Stimulated activated CD8-positive, alpha-beta memory T cell treated with anti-CD3 and anti-CD28 coated beads, Interleukin-7, amount 100 ng/mL, for 4 hours (primary cell): ENCODE measurements at places on chromosomes 3 and 15.

- no peak for DNase-seq
Measured at GRCh38 chr15:96089405-96090058, 241.0 kb upstream of the NR2F2 start.

DNA sequence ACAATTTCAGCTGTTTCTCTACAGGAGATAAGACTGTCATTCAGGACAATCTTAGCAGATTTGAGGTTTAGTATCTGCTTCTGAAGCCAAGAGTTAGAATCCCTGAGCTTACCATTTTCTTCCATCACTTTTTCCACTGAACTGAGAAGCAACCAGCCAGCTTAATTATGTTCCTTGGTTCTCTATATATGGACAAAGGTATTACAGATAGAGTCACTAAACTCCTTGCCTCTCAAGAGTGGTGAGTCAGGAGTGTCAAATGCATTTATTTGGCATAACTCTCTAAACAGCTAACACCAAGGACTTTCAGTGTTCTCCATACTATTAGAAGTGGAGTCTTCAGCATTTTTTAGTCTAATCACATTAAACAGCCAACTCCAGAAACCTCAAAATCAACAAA is 239.3 kb downstream of the ALCAM start:
- DNase-seq, result no peak

DNA sequence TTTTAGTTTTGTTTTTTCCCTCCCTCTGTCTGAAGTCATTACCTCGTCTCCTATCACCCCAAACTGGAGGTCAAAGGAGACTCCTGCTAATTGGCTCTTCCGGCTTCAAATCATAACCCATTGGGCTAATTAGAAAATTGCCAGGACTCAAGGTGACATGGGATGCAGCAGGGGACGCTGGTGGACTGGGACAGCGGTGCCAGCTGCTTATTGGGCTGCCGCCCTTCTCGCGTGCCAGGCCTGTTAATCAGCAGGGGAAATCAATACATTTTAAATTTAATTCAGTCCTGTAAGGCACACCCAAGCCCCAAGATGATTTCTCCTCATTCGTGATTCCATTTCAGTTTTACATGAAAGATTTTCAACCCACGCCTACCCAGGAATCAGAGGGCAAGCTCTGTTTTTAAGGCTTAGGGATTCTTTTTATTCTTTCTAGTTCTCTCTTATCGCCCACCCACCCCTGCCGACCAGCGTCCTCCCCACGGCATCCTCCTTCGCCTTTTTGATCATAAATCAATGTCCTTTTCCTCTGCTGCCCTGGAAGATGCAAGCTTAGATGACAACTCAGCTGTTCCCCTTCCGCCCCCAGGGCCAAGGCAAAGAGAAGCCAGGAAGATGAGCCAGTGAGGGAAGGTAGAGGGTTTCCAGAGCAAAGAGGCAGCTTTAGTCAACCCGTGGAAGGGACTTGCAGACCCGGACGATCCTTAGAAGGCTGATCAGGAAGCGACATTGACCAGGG is 329.6 kb downstream of the UACA start:
- no peak for DNase-seq

DNA sequence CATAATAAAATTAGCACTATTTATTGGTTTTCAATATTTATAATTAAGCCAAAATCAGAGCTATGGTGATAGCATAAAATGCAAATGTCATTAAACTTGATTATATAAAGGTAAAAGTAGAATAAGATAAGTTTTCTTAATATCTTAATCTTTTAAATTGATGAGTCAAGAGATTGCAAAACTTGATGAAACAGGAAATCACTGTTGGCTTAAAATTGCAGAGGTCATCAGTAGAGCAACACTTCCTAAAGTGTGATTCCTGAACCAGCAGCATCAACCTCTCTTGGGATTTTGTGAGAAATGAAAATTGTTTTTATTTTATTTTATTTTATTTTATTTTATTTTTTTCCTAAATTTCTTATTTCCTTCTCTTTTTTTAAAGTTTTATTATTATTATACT is 226.4 kb upstream of the CTDSPL start:
- DNase-seq, result no peak

- DNase-seq, result no peak
Measured at GRCh38 chr3:185216607-185216958, 37.3 kb downstream of the EHHADH start.

- DNase-seq, result no peak
Measured at GRCh38 chr3:197038679-197039462, 9.3 kb upstream of the MELTF start.

DNA sequence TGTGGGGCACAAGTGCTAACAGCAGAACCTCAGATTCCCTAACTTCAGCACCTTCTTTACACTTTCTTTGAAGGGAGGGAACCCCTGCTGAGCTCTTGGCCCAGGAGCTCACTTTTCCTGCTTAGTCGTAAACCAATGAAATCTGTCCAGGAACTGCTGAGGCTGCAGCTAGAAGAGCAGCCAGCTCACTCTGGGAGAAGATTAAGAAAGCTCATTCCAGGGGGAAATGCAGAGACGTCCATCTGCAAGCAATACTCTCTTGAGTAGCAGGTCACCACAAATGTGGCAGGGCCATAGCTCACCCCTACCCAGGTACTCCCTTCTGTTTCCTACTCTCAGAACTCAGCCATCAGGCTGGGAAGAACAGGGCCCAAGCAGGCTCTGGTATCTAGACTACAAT is 103.3 kb downstream of the WDR76 start:
- DNase-seq, result no peak

DNA sequence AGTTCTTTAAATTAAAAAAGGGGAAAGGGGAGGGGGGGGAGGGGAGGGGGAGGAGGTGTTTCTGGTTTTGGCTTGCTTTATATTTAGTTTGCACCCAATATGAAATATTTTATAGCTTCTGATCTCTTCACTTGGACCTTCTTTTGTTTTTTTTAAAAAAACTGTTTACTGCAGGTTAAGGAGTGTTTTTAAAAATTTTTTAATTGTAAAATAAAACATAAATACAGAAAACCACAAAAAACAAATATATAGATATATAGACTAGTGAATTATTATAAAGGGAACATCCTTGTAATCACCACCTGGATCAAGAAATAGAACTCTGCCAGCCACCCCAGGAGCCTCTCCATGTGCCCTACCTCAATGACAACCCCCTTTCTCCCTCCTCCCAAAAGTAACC is 861 bp upstream of the MYLK start:
- DNase-seq, result no peak

- DNase-seq, result no peak
Measured at GRCh38 chr15:75639191-75639708, 774 bp downstream of the IMP3 start.

- DNase-seq, result no peak
Measured at GRCh38 chr3:146156095-146156494, 4.9 kb downstream of the PLOD2 start.

DNA sequence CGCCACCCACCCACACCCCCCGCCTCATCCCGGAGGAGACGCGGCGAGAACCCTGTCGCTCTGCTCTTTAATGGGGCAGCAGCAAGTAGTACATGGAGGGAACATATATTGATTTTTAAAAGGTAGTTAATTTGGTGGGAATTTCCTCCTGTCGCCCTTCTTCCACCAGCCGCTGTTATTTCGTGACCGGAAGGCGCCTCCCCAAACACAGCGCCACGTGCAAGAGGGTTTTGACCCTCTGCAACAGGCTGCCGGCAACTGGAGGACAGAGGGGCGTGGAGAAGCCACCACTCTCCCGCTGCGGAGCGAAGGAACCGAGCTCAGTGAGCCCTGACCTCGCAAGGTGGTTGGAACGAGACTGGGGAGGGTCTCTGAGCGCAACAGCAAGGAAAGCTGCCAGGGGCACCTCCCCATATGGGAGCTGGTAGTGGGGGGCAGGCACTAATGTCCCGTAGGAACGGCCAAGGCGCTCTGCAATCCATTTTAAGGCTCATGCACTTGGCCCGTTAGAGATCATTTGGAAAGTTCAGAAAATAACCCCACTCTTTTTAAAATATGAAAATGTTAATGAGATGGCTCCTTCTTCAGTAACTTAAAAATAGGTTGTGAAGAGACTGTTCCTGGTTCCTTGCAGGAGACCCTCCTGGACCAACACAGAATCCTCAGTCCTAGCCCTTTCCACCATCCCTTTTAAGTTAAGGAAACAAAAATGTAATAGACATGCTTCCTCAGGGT is 4.3 kb downstream of the ONECUT1 start:
- DNase-seq, result no peak

GRCh38 chr3:9986230-9986725 is 363 bp downstream of the EMC3 start:
- no peak for DNase-seq

- no peak for DNase-seq
Measured at GRCh38 chr3:128702391-128702790, 23.6 kb upstream of the RAB7A start.

- DNase-seq, result no peak
Measured at GRCh38 chr15:69133862-69134519, 26.4 kb upstream of the GLCE start.

DNA sequence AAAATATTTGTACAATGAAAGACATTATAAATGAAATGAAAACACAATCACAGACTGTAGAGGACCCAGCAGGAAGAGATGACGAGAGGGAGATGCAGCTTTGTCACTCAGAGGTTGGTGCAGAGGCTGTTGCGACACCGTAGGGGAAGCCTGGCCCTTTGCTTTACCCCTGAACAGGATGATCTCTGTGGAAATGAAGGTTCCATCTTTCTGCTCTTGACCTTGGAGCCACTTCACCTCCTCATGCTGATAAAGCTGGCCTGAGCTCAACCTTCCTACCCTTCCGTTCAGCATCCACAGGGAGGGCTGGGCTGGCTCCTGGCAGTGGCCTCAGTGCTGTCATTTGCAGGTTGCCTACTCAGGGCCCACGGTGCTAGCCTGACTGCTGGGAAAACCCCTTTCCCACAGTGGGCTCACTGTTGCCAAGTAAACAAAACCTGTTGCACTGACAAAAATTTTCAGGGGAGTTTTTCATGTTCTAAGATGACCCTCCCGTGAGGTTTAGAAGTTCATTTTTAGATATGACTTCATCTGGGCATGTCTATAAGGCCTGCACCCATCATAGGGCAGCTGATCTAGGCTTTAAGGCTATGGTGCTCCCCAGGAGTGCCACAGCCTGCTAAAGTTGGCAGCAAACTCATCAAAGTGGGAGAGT is 3.0 kb upstream of the CD80 start:
- no peak for DNase-seq

DNA sequence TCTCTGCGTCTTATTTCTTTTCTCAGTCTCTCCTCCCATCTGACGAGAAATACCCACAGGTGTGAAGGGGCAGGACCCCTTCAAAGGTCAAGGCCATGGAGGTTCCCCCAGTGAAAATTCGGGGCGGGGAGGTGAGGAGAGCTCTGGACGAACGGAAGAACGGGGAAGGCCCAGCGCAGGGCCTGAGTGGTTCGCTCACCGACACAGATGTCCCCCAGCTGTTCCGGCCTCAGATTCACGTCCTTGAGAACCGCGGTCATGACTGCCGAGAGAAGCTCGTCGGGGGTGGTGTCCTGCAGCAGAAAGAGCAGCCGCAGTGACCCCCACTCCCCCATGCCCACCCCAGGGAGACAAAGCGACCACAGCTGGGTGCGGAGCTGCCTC is 542 bp downstream of the ACAA1 start:
- DNase-seq, result no peak

- no peak for DNase-seq
Measured at GRCh38 chr3:190972840-190973270, 110.4 kb upstream of the GMNC start.

DNA sequence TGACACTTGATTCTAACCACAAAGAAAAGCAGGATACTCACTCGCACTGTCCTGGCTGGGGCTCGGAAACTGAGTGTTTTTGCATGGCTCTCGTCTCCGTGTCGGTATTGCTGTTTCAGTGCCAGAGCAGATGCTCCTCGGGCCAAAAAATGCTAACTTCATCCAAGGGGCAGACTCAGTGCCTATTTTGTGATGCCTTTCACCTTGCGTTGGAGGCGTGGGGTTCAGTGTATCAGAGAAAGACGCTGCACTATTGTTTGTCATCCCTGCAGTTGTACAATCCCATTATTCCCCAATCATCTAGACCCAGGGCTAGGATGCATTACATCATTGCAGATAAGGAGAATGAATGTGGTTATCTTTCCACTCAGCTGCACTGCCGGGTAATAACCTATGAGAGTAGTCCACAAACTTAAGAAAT is 1.4 kb downstream of the CACNA2D3 start:
- DNase-seq, result no peak

- no peak for DNase-seq
Measured at GRCh38 chr15:98900356-98900755, 107.2 kb downstream of the PGPEP1L start.

DNA sequence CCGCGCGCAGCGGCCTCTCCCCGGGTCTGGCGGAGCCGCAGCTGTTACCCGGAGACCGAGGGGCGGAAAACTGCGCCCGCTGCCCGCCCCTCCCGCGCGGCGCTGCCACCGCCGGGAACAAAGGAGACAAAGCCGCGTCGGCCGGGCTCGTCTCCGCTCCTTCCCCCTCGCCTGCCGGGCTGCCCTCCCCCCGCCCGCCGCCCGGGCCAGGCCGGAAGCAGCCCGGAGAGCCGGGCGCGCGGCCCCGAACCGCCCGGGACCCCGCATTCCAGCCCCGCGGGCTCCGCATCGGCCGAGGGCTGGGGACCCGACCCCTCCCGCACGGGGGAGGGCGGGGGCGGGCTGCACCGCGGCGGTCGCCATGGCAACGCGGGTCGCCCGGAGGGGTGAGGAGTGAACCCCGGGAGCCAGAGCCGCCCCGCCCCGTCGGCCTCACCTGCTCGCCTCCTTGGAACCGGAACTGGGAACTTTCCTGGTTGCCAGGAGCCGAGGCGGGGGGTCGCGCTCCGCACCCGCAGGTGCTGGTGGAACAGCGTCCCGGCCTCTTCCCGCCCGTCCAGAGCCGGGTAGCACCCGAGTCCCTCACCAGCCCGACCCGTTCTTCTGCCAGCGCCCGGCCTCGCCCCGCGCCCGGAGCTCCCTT is 448 bp downstream of the PLXNB1 start:
- peak; percentile 63 for DNase-seq

GRCh38 chr3:196219970-196220311 is 3.6 kb downstream of the SLC51A start:
- no peak for DNase-seq

GRCh38 chr3:151841801-151842200 is 27.9 kb downstream of the AADAC start:
- no peak for DNase-seq

DNA sequence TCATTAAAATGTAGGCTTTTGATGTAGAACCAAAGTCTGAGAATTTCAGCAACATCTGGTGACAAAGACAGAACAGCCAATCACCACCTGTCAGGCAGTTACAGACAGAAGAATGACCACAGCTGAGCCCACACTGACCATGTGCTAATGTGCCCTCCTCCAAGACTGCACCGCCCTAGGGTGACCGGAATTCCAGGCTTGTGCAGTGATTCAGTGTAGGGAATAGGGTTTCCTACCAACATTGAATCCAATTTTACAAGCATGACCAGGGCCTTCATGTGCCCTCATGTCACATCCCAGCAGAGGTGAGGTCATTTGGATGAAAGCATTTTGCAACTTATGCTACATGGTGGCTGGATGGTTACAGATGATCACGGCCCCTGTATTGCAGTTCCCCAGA is 412.5 kb downstream of the SOX2 start:
- no peak for DNase-seq

DNA sequence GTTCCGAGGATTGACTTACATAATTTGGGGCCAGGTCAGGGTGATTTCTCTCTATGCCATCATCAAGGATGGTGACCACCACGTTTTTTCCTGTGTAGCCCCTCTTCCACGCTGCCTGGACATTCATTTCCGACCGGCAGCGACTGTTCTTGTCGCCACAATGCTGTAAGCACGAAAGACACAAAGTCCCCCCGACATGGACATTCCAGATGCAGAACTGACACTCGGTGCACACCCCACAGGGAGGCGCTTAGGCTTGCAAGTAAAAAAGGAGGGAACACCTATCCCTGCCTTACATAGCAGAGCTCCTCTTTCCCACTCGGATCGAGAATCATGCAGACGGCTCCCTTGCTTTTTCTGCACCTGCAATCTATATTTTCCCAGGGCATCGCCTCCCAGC is 58.2 kb downstream of the PCSK6 start:
- no peak for DNase-seq
